Suprapubic skin (tissue), 4 donors: ENCODE measurements at places on chromosomes 7 and 10. TPM values are rescaled to one million over a fixed set of nuclear protein-coding genes. Genes with fewer than 3 reads are reported as not detected.

The STOX1 gene
- total RNA-seq: 2.2 TPM

The GNGT1 gene
- not detected for total RNA-seq

The TNS3 gene
- total RNA-seq: 40.1 TPM

The PTPRN2 gene
- total RNA-seq: 1.8 TPM

The POP7 gene
- 40.4 TPM for total RNA-seq

The NT5C2 gene
- total RNA-seq: 33.8 TPM

The PGAM2 gene
- total RNA-seq: not detected

The TSPAN13 gene
- 6.9 TPM for total RNA-seq

The RGS10 gene
- 27.0 TPM for total RNA-seq

The DNAH11 gene
- total RNA-seq: 2.3 TPM

The CRTAC1 gene
- 2.2 TPM for total RNA-seq

The SPDYE6 gene
- total RNA-seq: not detected

The ANKRD16 gene
- 9.1 TPM for total RNA-seq

The CLCN1 gene
- total RNA-seq: not detected

The CUBN gene
- total RNA-seq: 1.2 TPM

The ERVW-1 gene
- 0.15 TPM for total RNA-seq

The MUC12 gene
- not detected for total RNA-seq

The PDK4 gene
- 84.2 TPM for total RNA-seq

The LIPK gene
- 23.4 TPM for total RNA-seq

The C7orf25 gene
- total RNA-seq: 5.6 TPM

The BLOC1S2 gene
- total RNA-seq: 30.4 TPM

The LBX1 gene
- total RNA-seq: not detected

The INMT gene
- 9.7 TPM for total RNA-seq

The INSYN2A gene
- not detected for total RNA-seq

The NPFFR1 gene
- 0.53 TPM for total RNA-seq

The HMX3 gene
- total RNA-seq: not detected

The HDAC9 gene
- 7.2 TPM for total RNA-seq

The STK31 gene
- total RNA-seq: 1.0 TPM

The CELF2 gene
- 27.6 TPM for total RNA-seq

The DKK1 gene
- 12.7 TPM for total RNA-seq

The EXOC4 gene
- total RNA-seq: 60.0 TPM

The ZNF503 gene
- total RNA-seq: 6.6 TPM

The PLEKHS1 gene
- 0.98 TPM for total RNA-seq

The RELN gene
- 1.5 TPM for total RNA-seq

The ACADSB gene
- total RNA-seq: 25.5 TPM

The GDF2 gene
- not detected for total RNA-seq

The CDHR3 gene
- total RNA-seq: 2.4 TPM

The TEX47 gene
- not detected for total RNA-seq

The C7orf33 gene
- total RNA-seq: not detected

The FBXL13 gene
- 1.4 TPM for total RNA-seq

The MMD2 gene
- not detected for total RNA-seq

The KIAA1217 gene
- 70.6 TPM for total RNA-seq

The FAM221A gene
- 9.4 TPM for total RNA-seq

The AKR1B1 gene
- 10.7 TPM for total RNA-seq

The SEMA3C gene
- 92.9 TPM for total RNA-seq

The DRGX gene
- total RNA-seq: not detected

The UNC5B gene
- total RNA-seq: 14.5 TPM
